Adipocyte (in vitro differentiated cells): ENCODE measurements at places on chromosomes 3 and 15.

GRCh38 chr3:107970993-107971580 is 119.7 kb downstream of the CD47 start:
- no peak for DNase-seq

DNA sequence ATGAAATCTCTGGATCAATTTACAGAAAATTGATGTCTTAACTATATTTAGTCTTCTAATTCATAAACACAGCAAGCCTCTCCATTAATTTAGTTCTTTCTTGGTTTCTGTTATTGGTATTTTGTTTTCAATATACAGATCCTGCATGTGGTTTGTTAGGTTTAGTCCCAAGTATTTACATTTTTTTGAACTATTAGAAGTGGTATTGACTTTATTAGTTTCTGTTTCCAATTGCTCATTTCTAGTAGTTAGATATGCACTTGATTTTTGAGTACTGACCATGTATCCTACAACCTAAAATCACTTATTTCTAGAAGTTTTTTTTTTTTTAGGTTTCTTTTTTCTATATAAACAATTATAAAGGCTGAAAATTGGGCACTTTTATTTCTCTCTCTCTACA is 335.9 kb downstream of the CHST2 start:
- DNase-seq, result no peak

DNA sequence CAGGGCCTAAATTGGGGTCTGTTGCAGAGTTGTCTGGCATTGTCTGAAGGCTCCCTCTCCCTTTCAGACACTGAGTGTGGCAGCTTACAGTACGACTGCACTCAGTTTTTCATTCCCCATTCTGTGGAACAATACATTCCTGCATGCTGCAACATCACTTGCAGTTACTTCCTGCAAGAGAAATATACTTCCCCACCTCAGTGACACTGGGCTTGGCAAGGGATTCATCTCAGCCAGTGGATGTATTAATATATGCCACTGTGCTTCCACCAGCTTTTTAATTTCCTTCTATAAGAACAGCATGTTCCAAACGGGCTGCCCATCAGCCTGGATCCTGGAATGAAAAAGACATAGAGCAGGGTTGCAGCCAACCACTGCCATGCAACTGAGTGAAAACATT is 23.1 kb downstream of the B3GALNT1 start:
- no peak for DNase-seq

DNA sequence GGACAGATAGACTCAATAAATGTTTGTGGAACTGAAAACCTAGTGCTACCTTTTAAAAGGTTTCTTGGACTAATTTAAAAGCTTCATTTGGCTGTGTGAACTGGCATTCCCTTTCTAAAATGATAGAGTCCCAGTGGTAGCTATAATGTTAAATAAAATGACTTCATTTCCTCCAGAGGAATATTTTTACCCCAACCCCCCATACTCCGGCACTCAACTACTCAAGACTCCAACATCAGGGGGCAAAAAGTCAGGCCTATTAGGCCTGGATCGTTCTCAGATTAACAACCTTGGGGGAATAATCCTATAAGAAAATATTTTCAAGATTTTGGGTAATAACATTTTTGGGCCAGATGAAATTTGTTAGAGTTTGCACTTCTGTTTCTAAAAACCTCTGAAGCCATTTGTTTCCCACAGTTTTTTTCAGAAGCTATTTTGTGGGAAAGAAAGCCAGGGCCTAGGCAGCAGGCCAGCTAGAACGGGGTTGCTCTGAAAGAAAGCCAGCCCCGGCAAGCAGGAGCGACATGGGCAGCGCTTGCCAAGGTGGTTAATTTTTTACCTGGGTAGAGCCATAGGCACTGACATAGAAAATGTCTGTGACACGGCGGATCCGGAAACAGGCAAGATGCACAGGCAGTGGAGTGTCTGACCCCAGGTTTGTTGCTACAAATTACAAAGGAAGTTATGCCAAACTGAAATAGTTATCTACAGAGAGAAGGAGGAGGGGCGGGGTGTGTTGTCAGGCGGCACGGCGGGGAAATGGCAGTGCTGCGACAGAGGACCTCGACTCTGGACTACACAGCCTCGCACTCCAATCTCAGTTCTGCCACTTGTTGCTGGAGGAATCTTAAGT is 84.6 kb downstream of the MAGI1 start:
- DNase-seq, result no peak

GRCh38 chr3:128289534-128289933 is 136.3 kb downstream of the EEFSEC start:
- DNase-seq, result no peak

DNA sequence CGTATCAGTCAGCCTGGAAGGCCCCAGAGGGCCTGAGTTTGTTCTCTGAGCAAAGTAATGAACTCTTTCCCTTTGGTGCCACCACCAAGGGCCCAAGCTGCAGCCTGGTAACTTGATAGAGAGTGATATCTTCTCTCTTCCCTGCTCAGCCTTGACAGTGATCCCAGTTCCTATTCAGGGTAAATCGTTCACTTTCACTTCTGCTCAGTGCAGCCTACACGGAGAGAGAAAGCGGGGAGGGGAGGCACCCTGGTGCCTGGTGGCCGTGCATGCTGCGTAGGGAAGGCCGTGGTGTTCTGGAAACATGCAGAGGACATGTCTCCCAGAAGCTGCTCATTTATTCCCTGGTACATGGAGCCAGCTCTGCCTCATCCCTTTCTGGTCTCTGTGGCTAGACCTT is 54.9 kb downstream of the KIF9 start:
- DNase-seq, result no peak

- DNase-seq, result peak; percentile 76
These were observed 16.0 kb upstream of the CCNL1 start for GRCh38 chr3:157175691-157176507.

DNA sequence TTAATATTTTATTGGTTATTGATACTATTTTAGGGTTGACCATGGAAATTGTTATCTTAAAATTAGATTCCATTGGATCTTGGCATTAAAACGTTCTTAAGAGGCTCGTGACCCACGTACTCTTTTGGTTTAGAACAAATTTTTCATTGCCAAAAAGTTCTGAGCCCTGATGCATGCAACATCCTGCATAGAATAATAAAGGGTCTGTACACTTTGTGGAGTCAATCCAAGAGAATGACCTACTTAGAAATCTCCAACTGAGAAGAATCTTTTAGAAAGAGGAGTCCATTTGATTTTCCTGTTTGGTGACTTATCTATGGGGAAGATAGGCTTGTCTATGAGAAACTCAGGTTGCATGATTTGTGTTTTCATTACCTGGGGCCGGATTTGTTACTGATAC is 404.2 kb upstream of the RGMA start:
- no peak for DNase-seq

DNA sequence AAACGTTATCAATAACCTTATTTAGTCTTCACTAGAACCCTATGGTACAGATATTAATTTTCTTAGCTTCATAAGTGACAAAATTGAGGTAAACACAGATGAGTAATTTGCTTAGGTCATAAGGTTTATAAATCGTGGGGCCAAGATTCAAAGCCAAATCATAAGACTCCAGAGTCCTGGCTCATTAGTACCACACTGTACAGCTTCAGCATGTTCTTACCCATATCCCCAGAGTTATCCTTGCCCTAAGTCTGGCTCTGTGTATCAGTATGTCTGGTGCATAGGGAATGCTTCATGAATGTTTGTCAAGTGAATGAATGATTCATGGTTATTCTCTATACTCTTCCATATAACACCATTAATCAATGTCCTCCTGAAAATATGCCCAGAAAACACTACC is 45.6 kb upstream of the ST3GAL6 start:
- no peak for DNase-seq

DNA sequence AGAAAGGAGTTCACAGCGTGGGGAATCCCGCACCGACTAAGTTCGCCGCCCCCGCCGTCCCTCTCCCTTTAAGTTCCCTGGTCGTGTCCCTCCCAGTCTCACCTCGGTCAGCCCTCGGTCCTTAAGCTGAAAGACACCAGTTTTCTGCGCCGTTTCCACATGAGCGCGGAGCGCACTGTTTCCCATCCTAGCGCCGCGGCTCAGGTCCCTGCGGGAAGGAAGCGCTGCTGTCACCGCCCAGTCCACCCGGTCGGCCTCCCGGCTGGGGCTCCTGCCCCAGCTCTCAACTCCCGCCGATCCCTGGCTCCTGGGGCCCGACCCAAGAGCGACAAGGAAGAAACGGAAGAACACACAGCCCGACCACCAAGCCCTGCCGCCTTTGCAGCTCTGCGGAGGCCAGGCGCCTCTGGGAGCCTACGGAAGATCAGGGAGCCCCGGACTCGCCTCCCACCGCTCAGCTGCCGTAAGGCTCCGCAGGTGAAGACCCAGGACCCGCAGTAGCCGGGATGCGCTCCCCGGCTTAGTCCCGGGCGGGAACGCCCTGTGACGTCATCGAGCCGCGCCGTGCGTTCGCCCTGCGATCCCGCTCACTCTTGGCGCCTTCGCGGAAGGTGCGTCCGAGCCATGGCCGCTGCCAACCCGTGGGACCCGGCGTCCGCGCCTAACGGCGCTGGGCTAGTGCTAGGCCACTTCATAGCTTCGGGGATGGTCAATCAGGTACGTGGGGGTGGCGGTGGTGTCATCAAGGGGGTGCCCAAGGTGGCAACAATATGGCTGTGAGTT is at the start of the genes HAUS2 and LRRC57:
Gene HAUS2, plus strand, starts transcription at position 590 of the 783 bp plus-strand sequence. Its CDS starts 35 bp downstream, at position 625.
Gene LRRC57, minus strand, starts transcription at position 545 of the 783 bp plus-strand sequence. Its CDS starts 359 bp downstream, at position 186.
- DNase-seq, result peak; percentile 95

- no peak for DNase-seq
These were observed 427.6 kb upstream of the SEMA6D start for GRCh38 chr15:47289656-47290055.

- DNase-seq, result no peak
These were observed 55.7 kb upstream of the ACP3 start for GRCh38 chr3:132261506-132261905.

- no peak for DNase-seq
These were observed at the start of gene ZDHHC19 for GRCh38 chr3:196210673-196211556. Gene ZDHHC19 (minus strand): TSS chr3:196211400. CDS start chr3:196211315, 85 bp downstream.

DNA sequence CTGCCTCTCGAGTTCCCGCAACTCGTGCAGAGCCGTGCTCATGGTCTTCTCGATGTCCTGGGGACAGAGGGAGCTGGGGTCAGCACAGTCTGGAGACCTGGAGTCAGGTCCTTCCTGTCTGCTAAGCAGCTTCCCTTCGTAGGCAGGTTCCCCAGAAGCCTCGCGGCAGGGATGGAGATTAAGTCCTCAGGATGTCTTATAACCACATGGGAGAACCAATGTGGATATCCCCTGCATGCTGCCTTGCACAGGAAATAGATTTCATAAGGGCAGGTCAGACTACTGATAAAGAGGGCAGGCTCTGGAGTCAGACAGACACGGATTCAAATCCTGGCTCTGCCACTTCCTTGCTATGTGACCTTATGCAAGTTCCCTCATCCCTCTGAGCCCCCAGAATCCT is 22.6 kb upstream of the RAD18 start:
- DNase-seq, result no peak

DNA sequence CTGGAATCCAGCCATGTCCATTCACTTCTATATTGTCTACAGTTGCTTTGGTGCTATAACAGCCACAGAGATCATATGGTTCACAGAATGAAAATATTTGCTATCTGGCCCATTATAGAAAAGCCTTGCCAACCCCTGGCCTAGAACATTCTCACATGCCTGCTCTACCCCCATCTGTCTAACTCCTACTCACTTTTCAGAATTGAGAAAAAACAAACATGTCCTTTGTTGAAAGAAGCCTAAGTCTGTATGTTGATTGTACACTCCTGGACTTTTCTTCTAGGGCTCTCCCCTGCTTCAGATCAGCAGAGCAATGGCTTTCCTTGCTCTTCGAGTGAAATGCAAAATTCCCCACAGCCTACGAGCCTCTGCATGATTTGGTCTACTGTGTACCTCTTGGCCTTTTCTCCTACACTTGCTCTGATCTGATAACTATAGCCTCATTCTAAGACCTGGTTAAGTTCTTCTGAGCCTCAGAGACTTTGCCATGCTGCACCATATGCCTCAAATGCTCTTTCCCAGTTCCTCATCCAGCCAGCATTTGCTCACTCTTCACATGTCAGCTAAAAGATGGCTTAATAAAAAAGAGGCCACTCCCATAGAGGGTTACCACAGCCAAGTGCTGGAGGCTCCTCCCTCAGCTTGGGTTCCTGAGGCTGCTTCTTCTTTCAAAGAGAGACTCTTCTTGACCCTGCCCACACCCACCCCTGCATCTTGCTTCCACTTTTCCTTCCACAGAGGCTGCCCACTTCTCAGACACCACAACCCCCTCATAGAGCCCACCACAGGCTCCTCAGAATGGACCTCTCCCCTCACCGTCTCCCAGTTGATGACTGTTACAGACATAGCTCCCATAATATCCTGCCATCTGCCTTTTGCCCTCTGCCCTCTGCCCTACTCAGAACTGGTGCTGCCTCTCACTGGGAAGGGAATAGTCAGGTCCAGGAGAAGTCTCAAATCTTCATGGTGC is 22.9 kb upstream of the DCLK3 start:
- DNase-seq, result no peak

DNA sequence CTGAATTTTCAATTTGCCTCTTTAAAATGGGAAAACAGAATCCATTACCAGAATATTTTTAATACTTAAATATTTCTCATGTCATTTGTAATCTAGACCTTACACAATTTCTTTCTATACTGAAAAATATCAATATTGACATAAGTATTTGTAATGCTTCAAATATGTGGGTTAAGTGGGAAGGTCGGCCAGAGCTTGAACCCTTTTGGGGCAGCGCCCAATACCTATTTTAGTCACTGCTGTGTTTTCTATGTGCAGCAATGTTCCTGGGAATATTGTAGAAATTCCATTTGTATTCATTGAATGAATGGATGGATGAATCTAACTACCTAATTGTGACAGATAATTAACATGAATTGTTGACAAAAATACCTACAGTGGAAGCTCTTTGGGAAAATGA is 459.7 kb upstream of the ZNF717 start:
- DNase-seq, result no peak

GRCh38 chr15:57527382-57528091 is 64.2 kb upstream of the MYZAP start:
- peak; percentile 94 for DNase-seq

DNA sequence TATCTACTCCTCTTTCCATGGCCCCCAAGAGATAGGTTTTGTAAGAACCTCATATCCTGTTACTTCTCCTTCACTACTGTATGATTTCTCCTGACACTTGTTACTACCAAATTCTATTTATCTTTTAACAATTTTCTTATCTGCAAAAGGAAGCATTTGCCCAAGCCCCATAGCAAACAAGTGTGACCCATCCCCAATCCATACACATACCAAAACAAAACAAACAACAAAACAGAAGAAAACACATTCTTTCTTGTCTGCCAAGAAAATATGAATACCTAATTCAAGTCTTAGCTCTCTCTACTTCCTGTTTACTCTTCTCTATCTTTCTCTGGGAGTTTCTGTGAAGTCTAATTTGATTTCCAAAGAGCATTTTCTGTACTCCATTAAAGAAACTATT is 39.0 kb upstream of the AADAC start:
- no peak for DNase-seq

DNA sequence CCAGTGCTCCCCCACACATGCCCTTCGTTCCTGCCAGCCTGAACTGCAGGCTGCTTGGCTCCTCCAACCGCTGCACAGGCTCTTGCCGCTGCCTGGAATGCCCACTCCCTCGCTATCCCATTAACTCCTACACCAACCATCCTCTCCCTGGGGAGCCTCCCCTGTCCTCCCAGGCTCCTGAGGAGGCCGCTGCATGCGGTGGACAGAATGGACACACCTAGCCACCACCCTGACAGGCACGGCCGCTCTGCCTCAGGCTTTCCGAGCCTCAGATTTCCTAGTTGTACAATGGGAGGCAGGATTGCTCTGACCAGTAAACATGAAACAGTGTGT is 2.3 kb downstream of the PLXNB1 start:
- DNase-seq, result peak; percentile 16
